ENCODE measurements at places on chromosomes 1 and 21. TPM values are rescaled to one million over a fixed set of nuclear protein-coding genes. Genes with fewer than 3 reads are reported as not detected.

Gene TIAM1
- 9.4 TPM for total RNA-seq

Gene C4BPA
- total RNA-seq: not detected

Gene COP1
- total RNA-seq: 25.9 TPM

Gene IL20
- total RNA-seq: not detected

Gene ZSWIM5
- total RNA-seq: 1.3 TPM

Gene IQGAP3
- total RNA-seq: 12.7 TPM

Gene DNAJC28
- total RNA-seq: 3.1 TPM

Gene MFAP2
- total RNA-seq: 15.8 TPM

Gene RASAL2
- total RNA-seq: 3.6 TPM

- DNase-seq: no peak
Measured at GRCh38 chr1:88289401-88290102, 394.5 kb upstream of the PKN2 start.

DNA sequence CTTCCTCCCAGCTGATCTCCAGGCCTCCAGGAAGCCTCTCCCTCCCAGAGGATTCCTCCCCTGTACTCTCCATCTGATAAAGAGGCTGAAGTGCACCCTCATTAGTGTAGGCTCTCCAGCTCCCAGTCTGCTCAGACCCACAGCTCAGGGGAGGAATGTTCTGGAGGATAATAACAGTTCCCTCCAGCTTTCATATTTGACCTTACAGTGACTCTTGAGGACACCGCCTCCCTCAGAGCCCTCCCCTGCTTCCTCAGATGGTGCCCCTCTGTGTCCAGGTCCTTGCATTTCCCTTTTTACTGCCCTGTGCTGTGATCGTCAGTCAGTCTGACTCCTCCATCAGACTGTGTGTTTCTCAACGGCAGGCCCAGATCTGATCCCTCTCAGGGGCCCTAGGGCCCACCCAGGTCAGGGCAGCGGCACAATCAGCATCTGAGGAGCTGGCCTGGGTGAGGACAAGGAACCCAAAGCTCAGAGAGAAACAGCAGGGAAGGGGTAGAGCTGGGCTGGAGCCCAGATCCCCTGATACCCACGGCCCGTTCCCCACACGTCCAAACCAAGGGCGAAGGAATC, 1.1 kb upstream of the SHISAL2A start:
- no peak for DNase-seq

DNA sequence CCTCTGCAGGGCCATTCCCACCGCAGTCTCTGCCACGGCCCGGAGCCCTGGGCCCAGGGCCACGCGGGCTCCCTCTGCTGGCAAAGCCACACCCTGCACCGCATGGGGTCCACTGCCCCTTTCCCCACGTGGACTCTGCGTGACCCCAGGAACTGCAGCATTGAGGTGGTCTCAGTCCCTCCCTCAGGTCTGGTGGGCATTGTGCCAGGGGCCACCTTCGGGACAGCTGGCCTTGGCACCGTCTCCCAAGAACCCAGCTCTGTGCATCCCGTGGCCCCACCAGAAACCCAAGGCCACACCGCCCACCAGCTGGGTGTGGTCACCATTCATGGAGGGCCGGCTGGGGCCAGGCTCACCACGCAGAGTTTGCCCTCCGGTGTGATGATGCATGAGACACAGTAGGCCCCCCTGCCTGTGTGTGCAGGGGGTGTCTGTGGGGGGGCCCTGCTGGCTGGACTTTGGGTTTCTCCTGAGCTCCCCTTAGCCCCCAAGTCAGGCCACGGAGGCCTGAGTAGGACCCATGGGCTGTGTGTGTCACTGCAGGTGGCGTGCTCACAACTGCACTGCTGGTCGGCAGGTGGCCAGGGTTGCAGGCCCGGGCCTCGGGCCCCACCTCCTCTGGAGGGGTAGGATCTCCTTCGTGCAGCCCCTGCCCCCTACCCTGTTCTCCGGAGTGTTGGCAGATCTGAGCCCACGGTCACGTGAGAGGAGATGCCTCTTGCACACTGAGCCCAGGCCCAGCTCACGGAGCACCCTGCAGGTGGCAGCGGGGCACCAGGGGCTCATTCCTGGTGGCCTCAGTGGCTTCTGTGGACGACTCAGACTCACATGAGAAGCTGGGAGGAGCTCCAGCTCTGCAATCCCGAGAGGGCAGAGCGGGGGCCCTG, 5.8 kb downstream of the VWA1 start:
- DNase-seq: no peak

- no peak for DNase-seq
Measured at GRCh38 chr1:228058949-228059633, 23.4 kb upstream of the ARF1 start.

DNA sequence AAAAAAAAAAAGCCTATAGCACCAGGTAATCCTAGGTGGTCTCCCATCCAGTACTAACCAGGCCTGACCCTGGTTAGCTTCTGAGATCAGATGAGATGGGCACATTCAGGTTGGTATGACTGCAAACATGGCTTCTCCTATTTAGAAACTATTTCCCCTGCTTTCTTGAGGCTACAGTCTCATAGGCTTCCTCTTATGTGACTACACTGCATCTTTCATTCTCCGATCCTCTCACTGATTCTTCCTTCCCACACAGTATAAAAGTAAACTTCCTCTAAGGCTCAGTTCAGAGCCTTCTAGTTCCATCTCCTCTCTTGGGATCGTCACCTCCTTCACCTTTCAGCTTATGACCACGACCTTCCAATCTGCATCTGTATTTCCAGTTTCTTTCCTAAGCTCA, 30.4 kb upstream of the RNF2 start:
- DNase-seq: no peak

DNA sequence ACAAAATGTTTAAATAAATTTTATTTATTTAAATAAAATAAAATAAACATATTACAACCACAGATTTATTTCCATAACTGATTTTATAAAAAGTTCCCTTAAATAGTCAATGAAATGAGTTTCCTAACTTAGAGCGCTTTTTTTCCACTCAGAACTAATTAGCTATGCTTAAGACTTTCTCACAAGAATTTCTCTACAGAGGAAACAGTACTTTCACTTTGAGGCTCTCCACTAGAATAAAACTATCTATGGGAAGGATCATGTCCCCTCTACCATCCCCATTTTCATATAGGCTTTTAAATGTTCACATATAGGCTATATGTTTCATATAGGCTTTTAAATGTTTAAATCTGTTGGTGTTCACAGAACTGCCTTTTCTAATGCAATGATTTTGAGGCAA, 40.0 kb upstream of the DPH5 start:
- no peak for DNase-seq

DNA sequence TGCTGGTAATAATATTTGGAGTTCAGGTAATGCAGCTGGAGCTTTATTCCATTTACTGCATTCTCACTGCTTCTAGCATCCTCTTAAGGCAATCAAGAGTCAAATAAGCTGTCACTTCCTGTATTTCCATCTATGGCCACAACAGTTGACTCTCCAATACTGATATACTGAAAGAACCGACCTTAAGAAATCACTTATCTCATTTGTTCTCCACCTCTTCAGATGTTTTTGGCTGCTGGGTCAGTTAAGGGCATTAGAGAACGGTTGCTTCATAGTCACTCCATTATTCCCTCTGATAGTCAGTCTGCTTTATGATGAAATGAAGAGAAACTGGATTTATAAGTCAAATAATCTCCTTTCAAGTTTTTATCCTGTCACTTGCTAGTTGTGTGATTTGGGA, 14.2 kb upstream of the RGS4 start:
- DNase-seq: no peak

- no peak for DNase-seq
Measured at GRCh38 chr21:41683815-41684214, 83.0 kb downstream of the RIPK4 start.

- DNase-seq: no peak
Measured at GRCh38 chr1:41764656-41765055, 154.1 kb downstream of the HIVEP3 start.

DNA sequence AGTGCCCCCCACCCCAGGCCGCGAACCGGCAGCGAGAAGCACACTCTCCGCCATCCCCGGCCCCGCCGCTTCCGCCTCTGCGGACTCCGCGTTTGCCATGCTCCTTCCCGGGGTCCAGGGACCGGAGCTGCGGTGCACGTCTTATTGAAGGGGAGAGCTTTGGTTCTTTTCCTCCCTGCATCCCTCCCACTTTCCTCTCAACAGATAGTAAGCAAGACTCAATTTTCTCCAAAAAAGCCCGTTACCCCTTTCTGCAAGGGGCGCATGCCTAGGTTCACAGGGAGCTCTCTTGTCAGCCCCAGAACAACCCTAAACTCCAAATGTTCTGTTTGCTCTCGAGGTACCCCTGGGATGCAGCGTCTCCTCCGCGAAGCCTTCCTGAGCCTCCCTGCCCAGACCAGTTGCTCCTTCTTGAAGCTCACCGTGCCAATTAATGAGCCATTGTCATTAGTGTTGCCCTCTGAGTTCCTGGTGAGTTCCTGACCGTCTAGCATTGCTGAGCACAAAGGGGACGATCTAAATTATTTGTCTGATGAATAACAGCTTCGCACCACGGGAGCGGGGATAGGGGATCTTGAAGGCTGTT, 8.1 kb downstream of the FOXD3 start:
- no peak for DNase-seq

GRCh38 chr1:191346381-191346780, 811.9 kb upstream of the RGS18 start:
- DNase-seq: no peak

DNA sequence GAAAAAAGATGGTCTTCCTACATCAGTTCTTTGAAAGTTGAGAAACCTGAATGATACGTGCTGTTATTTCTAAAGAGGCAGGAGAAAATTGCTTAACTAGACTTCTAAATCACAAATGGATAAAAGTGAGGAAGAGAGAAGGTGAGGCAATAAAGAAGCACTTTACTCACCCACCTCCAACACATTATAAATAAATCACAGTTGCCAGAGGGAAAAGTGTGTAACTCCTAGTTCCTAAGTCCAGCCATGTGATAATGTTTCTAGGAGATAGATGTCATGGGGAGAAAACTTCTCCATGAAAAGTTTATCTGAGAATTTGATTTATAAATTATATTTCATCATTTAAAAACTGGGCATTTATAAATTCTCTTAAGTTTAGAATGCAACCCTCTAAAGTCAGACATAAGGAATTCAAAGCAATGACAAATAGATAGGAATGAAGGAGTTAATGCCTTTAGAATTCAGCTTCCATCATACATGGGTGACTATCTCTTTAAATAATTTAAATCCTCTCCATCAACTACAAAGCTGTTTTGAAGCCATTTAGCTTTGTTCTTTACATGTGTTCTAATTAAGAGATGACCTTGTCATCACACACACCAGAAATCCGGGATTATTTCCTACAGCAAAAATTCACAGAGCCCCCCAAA, 60.0 kb downstream of the NRIP1 start:
- DNase-seq: no peak

GRCh38 chr21:41207401-41208375, 39.7 kb downstream of the BACE2 start:
- DNase-seq: no peak

DNA sequence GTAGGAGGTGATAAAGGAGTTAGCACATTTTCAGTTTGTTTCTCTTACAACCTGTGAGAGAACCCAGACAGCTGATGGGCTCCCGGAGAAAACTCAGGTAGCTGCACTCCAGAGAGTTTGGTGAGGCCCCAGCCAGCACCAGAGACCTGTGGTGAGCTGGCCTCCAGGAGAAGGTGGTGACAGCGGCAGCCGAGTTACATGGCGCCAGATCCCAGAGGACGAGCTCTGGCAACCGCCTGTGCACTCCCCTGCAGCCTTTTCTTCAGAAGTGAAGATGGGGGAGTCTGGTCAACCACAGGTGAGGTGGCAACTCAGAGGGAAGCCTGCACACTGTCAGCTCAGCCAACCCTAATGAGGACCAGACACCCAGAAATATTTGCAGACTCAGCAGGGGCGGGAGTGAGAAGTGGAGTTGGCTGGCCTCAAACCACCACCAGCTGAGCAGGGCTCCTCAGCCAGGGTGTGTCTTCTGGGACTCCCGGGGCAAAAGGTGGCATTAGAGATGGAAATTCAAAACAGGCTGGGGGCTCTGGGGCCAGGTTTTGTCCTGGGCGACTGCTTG, 209.7 kb downstream of the SETD4 start:
- no peak for DNase-seq

DNA sequence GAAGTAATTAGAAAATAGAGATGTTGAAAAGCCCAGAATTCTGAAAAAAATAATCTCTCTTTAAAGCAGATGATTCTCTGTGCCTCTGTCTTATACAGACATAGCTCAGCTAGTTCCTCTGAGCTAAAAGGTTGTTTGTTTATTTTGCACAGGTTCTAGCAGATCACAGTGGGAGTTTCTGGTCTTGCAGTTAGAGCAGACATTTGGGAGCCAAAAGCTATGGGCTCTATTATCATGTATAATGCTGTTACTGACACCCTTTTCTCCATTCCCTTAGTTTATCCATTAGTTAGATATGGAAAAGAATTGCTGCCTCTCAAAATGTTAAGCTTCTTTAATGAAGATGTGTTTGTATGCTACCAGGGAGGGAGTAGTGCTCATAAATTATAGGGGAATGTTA, 20.5 kb upstream of the CD55 start:
- DNase-seq: no peak

DNA sequence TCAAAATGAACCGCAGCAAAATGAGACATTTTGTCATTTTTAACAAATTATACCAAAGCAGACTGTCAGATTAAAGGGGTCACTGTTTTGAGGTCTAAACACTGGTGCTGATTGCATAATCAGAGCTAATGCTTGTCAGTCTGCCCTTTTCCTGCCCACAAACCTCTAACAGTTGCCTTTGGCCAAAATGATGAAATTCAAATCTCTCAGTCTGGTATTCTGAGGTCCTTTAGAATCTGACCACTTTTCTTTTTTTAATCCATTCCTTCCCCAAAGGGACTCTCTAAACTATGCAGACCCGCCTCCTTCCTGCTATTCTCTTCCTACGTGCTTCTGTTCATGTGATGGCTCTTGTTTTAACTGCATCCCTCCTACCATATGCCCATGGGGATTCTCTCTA, 145.2 kb upstream of the SPATA6 start:
- peak; percentile 19 for DNase-seq

GRCh38 chr1:182633657-182634281, 29.6 kb upstream of the RGS16 start:
- no peak for DNase-seq

GRCh38 chr1:65830306-65830705, 37.6 kb downstream of the PDE4B start:
- no peak for DNase-seq

GRCh38 chr21:29299916-29300806, 1.4 kb downstream of the BACH1 start:
- DNase-seq: peak; percentile 97

Measured in H4 (cell line).